ENCODE measurements at places on chromosomes 2 and 18. TPM values are rescaled to one million over a fixed set of nuclear protein-coding genes. Genes with fewer than 3 reads are reported as not detected.

The MATN3 gene
- polyA plus RNA-seq, result 1.0 TPM

The PCARE gene
- polyA plus RNA-seq, result 0.53 TPM

The SLC4A5 gene
- 1.7 TPM for polyA plus RNA-seq

The CPLX4 gene
- not detected for polyA plus RNA-seq

The PPP1R1C gene
- polyA plus RNA-seq, result 1.2 TPM

- no peak for DNase-seq
Measured at GRCh38 chr2:197904446-197904845, 100.1 kb downstream of the PLCL1 start.

- DNase-seq, result no peak
Measured at GRCh38 chr2:125615438-125615837, 1040.5 kb upstream of the GYPC start.

- no peak for DNase-seq
Measured at GRCh38 chr2:18464913-18465312, 95.5 kb downstream of the RDH14 start.

- DNase-seq, result no peak
Measured at GRCh38 chr18:12374401-12374800, 2.6 kb downstream of the AFG3L2 start.

DNA sequence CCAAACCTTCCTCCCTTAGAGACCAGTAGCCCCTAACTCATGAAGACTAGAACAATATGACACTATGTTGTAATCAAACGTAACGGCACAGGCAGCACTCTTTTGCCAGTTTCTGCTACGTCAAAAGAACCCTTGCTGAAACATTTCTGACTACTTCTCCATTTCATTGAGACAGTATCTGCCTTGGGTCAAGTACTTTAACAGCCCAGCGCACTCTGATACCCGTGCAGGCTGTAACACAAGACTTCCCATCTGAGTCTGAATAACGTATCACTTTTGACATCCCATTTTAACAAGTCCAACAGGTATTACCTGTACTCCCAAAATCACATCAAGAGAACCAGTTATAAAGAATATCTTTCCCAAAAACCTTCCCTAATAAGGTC lies 38.4 kb downstream of the TBC1D8 start:
- no peak for DNase-seq

- DNase-seq, result no peak
Measured at GRCh38 chr2:226690461-226691024, 109.1 kb downstream of the IRS1 start.

GRCh38 chr2:71157124-71157793 lies 26.8 kb downstream of the MPHOSPH10 start:
- peak; percentile 35 for DNase-seq

DNA sequence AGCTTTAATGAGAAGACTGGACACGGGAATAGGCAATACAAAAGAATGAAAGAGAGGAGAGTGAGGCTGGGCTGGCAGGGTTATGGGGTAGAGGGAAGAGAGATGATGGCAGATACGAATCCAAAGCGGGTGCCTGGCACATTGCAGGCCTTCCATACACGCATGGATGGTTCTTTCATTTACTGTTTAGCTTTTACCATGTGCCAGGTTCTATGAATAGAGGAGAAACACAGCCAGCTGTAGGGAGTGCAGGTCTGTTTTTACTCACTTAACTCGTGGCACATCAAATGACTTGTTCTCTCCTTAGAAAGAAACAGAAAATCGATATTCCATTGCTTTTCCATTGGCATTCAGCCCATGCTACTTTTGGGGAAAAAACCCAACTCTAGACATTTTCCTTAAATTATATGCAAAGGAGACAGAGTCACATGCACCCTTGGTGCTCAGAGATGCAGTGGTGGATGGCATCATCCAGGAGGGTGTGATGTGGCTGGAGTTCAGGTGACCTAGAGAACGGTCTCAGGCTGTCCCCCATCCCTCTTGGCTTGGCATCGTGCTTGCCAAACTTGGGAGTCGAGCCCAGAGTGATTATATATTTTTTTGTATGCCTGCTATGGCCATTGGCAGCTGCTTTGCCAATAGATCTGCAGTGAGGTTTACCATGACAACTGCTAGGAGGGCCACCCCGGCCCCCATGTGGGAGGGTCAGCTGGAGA lies 6.2 kb downstream of the LTBP1 start:
- no peak for DNase-seq

DNA sequence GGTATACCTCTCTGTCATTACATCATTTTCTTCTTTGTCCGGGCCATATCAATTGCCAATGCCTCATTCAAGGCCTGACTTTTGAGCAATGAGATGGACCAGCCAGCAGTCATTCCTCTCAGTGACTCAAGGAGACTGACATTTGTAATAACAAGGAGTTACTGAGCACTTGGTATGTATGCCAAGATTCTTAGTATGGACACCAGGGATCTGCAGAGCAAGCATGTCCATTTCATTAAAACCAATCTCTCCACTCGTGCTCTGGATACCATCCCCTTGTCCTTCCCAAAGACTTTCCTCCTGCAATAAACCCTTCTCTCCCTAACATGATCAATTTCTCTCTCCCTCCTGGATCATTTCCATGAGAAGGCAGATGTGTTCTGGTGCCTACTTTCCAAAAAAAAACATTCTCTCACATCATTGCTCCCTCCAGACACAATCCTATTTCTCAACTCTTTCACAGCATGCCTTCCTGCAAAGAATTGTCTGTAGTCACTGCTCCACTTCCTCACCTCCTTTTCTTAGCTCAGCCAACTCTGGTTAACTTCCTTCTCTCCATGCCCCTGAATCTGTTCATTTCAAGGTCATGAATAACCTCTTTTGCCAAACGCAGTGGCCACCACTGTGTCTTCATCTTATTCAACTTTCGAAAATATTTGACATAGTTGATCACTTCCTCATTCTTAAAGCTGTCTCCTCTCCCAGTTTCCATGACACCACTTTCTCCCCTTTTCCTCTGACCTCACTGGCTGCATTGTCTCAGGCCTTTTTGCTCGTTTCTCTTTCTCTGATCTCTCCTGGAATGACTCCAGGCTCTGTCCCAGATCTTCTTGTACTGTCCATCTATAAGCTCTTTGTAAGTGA lies 102.8 kb upstream of the CYP1B1 start:
- peak; percentile 35 for DNase-seq

- DNase-seq, result no peak
Measured at GRCh38 chr2:171319164-171319810, 114.5 kb downstream of the METTL8 start.

DNA sequence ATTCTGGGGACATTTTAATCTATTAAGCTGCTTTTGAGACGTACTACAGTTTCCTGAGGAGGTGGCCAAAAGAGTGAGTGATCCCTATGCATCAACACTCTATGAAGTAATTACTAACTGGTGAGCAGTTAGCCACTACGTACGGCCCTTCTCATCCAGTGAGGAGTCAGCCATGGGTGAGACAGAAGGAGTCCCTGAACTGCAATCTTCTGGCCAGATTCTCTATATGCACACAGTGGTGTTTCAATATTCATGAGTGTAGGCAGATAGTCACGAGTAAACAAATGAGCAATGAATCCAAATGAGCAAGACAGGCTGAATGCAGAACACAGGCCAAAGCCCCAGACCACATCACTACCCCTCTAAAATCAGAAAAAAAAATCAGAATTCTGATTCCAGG lies 29.8 kb upstream of the TMEM214 start:
- DNase-seq, result no peak

DNA sequence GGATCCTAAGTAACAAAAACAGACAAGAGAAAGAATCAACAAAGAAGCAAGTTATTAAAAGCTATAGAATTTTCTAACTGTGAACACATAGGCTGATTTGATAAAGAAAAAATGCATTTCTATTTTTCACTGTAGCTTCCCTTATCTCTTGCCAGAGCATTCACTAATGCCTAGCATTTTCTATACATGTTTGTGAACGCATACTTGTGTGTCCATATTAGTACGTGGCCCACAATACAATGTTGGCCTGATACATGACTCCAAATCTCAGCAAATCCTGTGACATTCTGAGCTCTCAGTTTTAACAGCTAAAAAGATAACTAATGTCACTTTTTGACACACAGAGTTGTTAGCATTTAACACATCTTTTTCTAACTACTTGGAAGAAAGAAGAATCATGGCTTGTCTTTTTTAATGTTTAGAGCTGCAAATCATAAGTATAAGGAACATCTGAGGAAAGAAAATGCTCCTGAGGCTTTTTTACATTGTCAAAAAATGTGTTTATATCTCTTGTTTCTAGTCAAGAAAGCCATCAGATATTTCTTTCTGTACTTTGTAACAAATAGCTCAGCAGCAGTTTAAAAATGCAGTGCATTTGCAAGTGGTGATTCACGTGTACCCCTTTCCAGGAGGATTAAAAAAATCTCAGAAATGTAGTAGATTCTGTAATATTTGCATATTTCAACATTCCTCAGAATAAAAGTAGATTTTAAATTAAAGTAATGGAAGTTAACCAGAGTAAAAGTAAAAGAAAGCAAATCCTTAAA lies 1646.8 kb upstream of the TMEFF2 start:
- DNase-seq, result no peak

DNA sequence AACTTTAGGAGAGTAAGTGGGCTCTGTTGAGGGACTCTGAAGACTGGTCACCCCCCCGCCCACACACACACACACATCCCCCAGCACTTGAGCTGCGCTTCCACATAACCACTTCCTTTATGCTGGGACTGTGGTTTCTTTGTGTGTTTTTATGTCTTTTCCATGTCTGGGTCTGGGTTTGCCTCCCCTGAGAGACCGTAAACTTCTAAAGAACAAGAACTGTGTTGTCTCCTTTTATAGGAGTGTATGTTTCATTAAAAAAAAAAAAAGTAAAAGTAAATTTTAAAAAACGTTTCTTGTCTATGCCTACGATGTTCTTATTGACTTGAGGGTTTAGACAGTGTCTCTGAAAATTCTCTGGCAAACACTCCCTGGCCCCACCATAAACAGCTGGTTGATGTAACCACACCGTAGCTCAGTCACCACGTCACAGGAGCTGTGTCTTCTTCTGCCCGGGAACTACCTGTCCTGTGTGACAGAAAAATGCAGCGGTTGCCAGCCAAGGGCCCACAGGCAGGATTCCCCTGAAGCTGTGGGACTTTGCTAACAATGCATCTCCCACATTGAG lies 68.0 kb downstream of the KLHL29 start:
- no peak for DNase-seq

All from muscle of arm (tissue), 14 donors.